ENCODE measurements at places on chromosomes 7 and 10.

DNA sequence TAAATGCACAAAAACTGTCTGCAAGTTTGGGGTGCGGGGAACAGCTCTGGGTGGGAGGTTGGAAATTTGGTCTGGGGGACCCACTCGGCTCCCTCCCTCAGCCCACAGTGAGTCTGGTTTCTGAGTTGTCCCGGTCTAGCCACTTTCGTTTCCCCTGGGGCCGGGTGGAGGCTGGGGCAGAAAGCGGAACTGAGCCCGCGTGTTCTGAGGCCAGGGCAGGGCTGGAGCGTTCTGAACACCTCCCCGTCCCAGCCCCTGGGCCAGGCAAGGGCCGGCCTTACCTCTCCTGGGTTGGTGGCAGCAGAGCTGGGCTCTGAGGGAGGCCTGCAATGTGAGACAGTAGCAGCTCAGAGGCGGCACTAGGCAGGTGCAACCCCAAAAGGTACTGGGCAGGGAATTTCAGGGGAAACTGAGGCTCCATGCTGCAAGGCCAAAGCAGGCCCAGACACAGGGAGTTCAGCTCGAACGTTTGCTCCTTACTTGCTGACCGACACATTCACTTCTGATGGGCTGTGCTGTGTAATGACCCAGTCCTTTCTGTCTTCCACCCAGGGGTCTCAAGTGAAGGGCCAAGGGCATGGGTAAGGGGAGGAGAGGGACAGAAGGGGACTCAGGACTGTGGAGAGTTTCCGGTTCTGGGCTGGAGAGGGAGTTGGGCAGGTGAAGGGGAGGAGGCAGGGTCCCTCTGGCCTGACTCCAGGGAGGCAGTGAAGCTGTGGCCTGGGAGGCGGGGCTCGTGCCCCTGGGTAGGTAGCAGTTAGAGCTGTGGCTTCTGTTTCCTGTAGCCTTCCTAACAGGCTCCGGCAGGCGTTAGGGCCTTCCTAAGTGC, 3.0 kb downstream of the IRF5 start:
- DNase-seq: no peak

DNA sequence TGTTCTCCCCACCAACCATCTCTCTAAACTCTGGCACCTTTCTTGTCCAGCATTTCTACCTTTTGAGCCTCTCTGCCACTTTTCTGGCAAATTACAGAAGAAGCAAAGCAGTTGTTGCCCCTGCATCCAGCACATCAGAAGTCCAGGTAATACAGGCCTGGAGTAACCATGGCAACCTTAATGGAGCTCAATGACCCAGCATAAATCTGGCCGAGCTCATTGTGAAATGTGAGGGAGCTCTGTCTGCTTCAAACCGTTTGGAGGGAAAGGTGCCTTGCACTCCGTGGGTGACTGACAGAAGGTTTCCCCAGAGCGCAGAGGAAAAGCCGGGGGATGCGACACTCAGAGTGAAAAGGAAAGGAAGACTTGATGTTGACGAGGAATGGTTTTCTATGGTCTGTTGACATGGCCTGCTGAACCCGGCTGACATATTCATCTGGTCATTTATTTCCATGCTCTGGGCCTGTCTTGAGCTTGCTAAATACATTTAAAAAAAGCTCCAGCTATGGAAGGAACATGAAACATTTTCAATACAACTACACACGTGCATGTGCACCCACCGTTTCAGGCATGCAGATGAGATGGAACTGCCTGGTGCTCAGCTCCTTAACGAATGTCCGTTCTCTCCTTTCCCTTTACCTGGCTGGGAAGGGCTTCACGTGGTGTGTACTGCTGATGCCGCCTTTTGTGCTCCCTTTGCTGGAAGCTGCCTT, 74.9 kb downstream of the ADRA2A start:
- no peak for DNase-seq

DNA sequence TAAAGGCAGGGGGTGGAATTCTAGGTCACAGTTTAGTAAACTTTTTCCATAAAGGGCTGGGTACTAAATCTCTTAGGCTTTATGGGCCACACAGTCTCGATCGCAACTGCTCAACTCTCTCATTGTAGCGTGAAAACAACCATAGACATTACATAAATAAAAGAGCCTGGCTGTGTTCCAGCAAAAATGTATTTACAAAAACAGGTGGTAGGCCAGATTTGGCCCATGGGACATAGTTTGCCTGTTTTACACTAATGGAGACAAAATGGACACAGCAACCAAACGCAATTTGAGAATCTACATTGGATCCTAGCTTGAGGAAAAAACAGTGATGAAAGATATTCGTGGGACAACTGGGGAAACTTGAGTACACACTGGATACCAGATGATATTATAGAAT, 23.2 kb upstream of the MALSU1 start:
- DNase-seq: no peak

- no peak for DNase-seq
Observed at GRCh38 chr7:25122373-25122772, 2.7 kb downstream of the CYCS start.

DNA sequence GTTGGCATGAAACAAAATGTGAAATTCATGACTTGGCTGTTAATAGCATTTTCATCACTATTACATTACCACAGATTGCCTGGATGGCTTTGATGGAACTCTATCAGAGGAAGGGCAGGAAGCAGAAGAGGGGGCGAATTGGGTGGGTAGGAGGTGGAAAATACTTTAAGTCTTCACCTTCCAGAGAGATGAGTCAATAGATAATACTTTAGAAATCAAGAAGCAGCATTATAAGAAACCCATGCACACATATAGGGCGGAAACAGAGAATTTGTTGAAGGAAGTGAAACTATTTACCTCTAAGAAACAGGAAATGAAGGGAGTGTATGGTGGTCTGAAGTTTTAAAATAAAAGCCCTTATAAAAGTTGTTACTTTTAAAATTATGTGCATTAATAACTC, 152.1 kb upstream of the TARP start:
- peak; percentile 21 for DNase-seq

GRCh38 chr7:6317797-6318438, 45.5 kb upstream of the CYTH3 start:
- no peak for DNase-seq

- DNase-seq: no peak
Observed at GRCh38 chr10:97434055-97434454, 8.1 kb downstream of the PGAM1 start.

DNA sequence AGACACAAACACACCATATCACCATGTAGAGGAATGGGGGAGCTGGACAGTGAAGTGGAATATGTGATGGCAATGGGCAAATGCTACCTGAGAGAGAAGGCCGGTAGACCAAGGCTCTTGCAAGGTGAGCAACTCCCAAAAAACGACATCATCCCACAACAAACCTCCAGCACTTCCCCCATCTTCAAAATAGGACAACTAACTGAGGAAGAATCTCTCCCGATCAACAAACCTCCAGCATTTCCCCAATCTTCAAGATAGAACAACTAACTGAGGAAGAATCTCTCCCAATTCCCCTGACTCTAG, 387.2 kb downstream of the PARD3 start:
- DNase-seq: no peak

DNA sequence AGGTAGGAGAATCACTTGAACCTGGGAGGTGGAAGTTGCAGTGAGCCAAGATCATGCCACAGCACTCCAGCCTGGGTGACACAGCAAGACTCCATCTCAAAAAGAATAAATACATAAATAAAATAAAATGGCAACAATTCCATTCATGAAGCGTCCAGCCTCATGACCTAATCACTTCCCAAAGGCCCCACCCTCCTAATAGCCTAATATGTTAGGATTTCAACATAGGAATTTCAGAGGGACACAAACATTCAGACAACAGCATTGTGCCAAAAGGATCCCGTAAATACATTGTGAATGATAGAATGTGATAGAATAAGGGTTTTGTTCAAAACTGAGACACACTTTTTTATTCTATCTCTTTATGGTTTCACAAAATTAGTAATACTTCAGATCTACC, 90.3 kb downstream of the FAM107B start:
- DNase-seq: no peak

DNA sequence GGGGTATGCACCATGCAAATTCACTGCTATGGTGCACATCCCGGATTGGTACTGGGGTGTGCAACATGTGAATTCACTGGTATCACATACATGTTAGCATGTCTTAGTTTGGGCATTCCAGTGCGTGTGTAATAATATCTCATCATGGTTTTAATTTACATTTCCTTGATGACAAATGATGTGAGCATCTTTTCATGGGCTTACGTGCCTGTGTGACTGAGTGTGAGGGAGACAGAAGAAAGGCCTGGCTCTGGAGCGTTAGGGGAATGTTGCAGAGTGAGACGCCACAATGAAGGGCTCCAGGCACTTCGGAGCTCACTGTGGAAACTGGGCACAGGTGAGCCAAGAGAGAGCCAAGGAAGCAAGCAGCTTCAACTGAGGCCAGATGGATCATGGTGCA, 162.6 kb downstream of the UBE2H start:
- DNase-seq: no peak

- no peak for DNase-seq
Observed at GRCh38 chr7:30330134-30331111, 46.0 kb downstream of the ZNRF2 start.

Data from stimulated activated CD8-positive, alpha-beta memory T cell treated with anti-CD3 and anti-CD28 coated beads, Interleukin-7, amount 100 ng/mL, for 4 hours (primary cell).